ENCODE measurements at places on chromosomes 11 and 22.

GRCh38 chr22:35552196-35552842 lies 11.7 kb downstream of the RASD2 start:
- DNase-seq, result no peak

DNA sequence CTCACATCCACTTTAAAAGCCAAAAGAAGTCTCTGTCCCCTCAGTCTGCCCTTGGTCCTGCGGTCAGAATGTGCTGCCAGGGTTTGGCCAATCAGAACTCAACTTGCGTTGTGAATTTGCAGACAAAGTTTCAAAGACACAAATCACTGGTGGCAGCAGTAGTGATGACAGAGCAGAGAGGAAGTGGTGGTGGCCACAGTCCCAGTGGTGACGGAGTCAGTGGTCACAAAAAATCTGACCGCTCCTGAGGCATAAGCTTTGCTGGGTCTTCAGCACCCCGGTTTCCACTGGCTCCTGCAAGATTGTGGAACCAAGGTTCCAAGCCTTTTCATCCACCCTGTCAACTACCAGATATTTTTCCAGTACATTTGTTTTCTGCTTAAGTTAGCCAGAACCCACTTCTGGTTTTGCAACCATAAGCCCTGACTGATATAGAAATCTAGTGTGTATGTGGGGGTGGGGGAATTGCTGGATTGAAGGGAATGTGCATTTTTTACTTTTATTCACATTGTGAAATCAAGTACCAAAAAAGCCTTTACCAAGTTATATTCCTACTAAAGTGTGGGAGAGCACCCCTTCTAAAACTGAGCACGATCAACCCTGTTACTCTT lies 112.3 kb downstream of the TMPRSS5 start:
- no peak for DNase-seq

DNA sequence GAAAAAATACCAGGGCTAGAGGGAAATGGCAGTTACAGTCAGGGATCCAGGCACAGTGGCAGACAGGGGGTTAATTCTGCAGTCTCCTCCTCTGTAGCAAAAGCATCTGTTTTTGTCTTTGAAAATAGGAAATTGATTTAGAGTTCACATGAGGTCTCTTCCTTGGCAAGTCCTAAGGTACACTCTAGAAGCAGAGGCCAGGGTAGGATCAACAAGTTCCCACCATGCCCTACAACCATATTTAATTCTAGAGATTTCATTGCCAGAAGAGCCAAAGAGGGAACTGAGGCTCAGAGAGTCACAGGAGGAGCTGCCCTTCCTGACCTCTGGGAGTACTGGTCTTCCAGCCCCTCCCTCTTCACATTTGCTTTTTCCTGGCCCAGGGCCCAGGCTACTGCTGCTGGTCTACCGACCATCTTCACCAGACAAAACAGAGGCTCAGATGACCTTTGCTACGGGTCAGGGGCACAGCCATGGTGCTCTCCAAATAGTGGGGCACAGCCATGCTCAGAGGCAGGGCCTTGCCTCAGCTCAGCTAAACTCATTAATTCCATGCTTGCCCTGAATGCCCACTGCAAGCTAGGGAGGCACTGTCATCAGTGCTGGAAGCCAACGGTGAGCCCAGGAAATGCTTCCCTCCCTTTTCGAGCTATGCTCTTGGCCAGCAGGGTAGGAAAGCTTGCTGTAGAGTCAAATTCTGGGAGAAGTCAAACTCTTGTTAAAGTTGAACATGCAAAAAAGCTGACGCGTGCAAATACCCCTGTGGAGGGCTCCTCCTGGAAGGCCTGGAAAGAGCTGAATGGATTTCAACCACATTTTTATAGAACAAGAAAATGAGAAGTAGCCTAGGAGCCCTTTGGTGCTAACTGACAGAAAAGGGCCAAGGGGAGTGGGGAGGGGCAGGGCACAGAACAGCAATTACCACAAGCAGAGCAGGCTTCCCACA lies 11.7 kb upstream of the CHRM4 start:
- no peak for DNase-seq

DNA sequence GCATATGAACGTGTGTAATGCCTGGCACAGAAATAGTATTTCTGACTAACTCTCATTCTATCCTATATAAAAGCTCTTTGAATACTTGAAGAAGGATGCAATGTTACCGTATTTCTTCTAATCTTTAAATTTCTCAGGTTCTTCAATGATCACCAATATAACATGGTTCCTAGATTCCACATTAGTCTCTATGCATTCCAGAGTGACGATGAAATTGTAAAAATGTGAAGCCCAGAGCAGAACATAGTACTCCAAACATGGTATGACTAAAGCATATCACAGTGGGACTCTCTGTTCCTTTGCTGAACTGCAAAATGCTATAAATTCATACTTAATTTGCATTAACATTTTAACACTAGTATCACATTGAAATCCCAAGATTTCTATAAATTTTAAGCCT lies 877.6 kb upstream of the CHORDC1 start:
- no peak for DNase-seq

- no peak for DNase-seq
Measured at GRCh38 chr22:39472570-39473556, 16.1 kb downstream of the MGAT3 start.

- DNase-seq, result no peak
Measured at GRCh38 chr22:39230261-39231196, 14.3 kb downstream of the PDGFB start.

DNA sequence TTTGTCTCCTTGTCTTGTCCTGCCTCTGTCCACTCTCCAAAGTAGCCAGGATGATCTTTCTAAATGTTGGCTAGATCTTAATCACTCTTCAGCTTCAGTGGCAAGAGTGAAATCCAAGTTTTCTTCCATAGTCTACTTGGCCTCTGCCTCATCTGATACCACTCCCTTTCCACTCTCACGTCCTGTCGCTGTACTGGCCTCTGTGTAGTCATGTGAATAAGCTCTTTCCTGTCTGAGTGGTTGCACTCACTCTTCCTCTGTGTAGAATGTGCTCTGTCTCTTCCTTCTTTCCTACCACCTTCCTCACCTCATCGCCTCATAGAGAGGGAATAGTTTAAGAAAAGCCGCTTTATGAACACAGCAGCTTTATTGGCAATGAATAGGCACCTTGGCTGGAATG lies 86.5 kb downstream of the WNT11 start:
- DNase-seq, result no peak

GRCh38 chr22:38715176-38715764 lies 9.5 kb downstream of the GTPBP1 start:
- DNase-seq, result no peak

DNA sequence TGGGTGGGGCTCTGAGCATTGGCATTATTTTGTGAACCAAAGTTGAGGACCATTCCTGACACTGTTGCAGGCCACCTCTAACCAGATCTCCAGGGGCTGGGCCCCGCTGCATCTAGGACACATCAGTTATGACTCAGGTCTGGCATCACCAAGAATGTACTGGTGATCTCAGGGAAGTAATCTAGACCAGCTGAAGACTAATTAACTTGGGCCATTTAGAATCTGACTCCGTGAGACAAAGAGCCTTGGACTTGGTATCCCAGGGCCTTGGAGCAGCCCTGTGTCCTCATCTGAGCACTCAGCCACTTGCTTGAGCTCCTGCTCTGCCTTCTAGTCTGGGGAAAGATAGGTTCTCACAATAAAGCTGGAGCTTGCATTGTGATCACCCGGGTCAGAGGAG lies 200.6 kb downstream of the KIRREL3 start:
- no peak for DNase-seq

DNA sequence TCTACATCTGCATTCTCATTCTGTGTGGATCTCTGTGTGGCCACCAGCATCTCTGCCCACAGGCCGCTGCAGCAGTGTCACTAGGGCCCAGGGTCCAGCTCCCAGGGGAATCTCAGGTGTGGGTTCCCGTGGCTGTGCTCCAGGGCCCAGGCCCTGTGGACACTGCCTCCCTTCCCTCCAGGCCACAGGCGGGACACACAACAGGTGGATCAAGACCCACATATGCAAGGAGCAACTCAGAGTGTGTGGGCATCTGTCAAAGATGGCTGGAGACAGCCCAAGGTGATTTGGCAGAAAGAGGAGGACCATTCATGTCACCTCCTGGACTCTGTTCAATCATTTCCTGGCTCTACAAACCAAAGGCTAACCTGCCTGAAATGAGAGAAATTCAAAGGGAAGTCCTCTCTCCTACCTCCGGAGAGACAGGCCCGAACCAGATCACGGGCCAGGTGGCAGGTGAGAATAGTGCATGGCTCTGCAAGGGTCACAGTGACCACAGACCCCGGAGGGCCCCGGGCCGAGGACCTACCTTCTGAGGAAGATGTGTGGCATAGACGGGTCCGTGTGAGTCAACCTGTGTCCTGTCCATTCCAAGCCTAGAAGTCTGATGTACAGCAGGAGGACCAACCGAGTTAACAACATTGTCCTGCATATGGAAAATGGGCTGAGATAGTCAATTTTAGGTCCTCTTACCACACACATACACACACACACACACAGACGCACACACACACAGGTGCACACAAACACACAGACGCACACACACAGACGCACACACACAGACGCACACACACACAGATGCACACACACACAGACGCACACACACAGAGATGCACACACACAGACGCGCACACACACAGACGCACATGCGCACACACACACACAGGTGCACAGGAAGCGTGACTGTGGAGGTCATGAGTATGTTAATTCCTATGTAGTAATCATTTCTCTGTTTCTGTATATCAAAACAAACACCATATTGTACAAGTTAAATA lies 1068.5 kb downstream of the BRD1 start:
- peak; percentile 64 for DNase-seq

DNA sequence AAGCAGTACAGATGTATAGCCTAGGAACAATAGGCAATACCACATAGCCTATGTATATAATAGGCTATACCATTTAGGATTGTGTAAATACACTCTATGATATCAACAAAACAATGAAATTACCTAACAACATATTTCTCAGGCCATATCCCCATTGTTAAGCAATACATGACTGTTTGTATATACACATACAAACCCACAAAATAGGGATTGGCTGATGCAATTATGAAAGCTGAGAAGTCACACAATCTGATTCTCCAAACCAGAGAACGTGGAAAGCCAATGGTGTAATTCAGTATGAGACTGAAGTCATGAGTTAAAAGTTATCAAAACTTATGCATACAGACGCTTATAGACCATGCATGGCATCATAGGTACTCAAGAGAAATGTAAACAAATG lies 700.1 kb upstream of the RAG2 start:
- DNase-seq, result no peak

GRCh38 chr11:13053255-13053917 lies 44.3 kb downstream of the RASSF10 start:
- DNase-seq, result no peak

DNA sequence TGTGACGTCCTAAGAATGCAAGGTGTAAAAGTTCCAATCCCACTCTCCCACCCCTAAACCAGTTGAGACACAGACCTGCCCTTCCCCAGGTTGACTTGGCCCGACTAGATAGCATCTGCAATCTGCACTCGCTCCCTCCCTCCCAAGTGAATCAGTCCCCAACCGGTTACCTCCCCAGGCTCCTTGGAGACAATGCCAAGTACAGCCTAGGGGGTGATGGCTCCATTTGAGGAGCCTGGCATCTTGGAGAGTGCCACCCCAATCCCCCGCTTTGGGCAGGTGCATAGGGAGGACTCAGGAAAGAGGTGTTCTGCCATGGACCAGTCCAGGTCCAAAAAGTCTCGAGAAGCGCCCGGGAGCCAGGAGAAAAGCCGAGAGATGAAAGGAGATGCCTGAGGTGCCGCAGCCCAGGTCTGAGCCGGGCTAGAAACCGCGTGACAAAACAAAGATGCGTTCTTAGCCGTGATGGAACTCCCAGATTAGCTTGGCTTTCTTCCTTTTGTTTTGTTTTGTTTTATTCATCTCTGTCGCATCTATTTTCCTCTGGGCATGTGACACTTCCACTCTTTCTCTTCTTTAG lies 18.7 kb upstream of the SNX32 start:
- no peak for DNase-seq

DNA sequence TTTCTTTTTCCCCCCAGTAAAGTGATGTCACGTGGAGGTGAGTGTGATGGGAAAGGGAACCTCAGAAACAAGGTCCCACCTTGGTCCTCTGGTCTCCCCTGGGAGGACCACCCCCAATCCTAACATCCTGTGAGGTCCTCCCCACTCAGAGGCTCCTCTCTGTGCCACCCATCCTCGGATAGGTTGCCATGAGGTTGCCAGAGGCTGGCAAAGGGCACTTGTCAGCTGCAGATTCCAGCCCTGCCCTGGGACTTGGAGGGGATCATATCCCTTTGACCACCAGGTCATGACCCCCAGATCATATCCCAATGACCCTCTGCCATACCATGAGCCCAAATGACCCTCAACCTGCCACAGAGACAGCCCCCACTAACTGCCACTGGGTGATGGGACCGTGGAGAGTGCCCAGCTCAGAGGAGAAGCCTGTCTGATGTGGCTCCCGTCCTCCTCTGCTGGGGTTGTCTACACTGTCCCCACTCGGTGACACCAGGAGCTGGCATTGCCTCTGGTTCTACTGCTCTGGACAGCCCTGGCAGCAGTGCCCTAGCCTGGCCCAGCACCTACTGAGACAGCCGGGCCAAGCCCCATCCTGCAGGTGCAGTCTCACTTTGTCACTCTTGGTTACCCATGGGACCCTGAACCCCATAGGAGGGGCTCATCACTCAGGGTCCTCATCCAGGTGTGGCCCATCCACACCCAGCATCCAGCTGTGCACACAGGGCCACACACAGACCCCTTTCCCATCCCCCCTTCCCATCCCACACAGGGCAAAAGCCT lies 90.2 kb upstream of the KCNQ1OT1 start:
- DNase-seq, result peak; percentile 56

- DNase-seq, result no peak
Measured at GRCh38 chr11:122333467-122333866, 217.5 kb upstream of the BLID start.

GRCh38 chr11:124085583-124085982 lies 29.7 kb upstream of the VWA5A start:
- no peak for DNase-seq

DNA sequence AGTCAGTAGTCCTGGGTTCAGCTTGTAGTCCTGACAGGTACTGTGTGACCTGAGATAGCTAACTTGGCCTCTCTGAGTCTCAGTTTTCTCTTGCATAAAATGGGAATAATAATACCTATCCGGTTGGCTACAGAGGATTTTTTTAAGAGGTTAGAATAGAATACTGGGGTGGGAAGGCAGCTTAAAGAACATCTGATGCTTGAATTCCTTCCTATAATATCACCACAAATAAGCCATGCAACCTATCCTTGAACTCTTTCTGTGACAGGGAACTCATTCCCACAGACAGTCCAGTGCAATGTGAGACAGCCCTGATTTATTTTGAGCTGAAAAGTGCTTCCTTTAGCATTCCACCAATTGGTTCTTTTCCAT lies 110.1 kb downstream of the CCDC81 start:
- no peak for DNase-seq

DNA sequence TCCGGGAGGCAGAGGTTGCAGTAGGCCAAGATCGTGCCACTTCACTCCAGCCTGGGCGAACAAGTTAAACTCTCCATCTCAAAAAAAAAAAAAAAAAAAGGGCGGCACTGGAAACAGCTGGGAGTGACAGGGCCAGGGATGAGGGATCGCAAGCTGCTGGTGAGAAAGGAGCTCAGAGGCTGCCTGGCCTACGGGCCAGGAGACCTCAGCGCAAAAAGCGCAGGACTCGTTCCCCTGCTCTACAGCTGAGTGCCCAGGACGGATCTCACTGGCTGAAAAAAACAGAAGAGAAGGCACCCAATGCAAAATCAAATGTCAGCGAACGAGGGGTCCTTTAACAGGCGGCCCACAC lies 650 bp upstream of the NUP50 start:
- DNase-seq, result no peak

GRCh38 chr11:61507012-61507768 lies 1.4 kb upstream of the LRRC10B start:
- DNase-seq, result no peak

- peak; percentile 70 for DNase-seq
Measured at GRCh38 chr11:316031-316701, 2.3 kb downstream of the IFITM1 start.

GRCh38 chr11:57597916-57598830 lies 688 bp downstream of the SERPING1 start:
- peak; percentile 86 for DNase-seq

All from left forelimb (tissue), 1 donor.